ENCODE measurements at places on chromosomes 3 and 15. TPM values are rescaled to one million over a fixed set of nuclear protein-coding genes. Genes with fewer than 3 reads are reported as not detected.

The NUP210 gene
- total RNA-seq = 0.10 TPM

The CYP1A2 gene
- total RNA-seq = not detected

The AADAC gene
- total RNA-seq = not detected

The GP5 gene
- total RNA-seq = not detected

The CACNA2D3 gene
- 0.15 TPM for total RNA-seq

The SCAANT1 gene
- not detected for total RNA-seq

The NEIL1 gene
- 1.5 TPM for total RNA-seq

The LRRC49 gene
- total RNA-seq = 21.1 TPM

The PPP1R14D gene
- total RNA-seq = not detected

The ERICH6 gene
- total RNA-seq = not detected

Data from SJCRH30 (cell line).